Bone marrow (tissue), 2 donors: ENCODE measurements at places on chromosomes 6 and 20.

DNA sequence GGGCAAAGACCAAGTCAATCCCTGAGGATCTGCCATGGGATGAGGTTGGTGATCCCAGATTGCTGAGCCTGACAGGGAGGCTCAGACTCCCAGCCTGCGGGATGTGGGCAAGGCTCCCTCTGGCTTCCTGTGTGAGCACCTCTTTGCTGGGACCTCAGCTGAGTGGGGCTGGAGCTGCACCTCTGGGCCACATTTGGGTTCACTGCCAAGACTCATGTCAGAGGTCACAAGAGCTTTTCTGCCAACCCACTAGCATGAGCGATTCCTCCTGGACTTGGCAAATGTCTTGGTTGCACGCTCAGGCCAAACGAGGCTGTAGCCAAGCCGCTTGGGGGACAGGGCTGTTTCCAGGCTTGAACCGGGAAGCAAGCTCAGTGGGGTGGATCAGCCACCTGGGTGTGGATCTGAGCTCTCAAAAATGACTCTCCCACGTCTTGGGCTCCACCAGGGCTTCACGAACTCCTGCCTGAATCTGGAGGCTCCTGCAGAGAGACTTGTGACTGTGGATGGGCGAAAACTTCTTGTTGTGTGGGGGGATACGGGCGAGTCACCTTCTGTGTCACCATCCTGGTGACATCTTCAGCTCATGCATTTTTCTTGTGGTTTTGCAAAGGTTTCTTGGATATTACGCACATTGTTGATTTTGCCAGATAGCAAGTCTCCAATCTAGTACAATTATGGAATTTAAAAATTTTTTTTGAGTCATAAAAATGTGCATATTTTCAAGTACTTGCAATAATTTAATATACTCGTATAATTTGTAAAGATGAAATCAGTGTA, 359.5 kb downstream of the CDH4 start:
- DNase-seq = no peak

GRCh38 chr6:4449409-4449808, 314.0 kb upstream of the ECI2 start:
- DNase-seq = no peak

- no peak for DNase-seq
Measured at GRCh38 chr20:20519269-20519668, 151.4 kb downstream of the INSM1 start.

DNA sequence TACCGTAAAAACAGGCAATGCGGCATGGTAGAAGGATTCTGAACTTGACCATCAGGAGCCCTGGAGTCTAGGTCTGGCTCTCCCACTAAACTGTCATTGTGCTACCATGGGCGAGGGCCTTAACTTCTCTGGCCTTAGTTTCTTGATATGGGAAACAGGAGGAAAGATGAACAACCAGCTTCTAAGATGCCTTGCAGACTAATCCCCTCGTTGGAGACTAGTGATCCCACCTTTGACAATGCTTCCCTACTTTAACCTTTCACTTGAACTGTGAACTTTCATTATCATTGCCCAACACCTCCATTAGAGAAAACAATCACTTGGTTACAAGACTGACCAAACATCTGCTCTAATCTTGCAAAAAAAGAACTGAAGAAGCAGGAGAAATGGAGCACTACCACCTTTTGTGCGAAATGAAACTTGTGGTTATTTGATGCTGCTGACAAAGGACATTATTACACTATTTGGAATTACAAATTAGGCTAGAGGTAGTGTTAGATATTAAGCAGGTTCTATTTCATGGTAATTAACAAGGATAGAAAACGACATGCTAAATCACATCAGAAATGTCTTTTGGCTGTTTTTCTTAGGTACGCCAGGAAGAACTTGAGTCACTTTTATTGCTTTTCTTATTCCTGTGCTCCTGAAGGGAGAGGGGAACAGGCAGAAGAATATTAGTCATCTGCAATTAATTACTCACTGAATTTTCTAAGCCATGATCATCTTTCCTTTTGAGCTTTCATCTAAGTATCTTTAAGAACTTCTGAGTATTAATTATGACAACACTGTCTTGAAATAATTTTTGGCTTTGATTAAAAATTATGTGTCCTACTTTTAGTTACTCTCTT, 39.1 kb upstream of the ARHGAP18 start:
- DNase-seq = no peak

- DNase-seq = no peak
Measured at GRCh38 chr6:164128101-164128500, 713.6 kb downstream of the QKI start.

DNA sequence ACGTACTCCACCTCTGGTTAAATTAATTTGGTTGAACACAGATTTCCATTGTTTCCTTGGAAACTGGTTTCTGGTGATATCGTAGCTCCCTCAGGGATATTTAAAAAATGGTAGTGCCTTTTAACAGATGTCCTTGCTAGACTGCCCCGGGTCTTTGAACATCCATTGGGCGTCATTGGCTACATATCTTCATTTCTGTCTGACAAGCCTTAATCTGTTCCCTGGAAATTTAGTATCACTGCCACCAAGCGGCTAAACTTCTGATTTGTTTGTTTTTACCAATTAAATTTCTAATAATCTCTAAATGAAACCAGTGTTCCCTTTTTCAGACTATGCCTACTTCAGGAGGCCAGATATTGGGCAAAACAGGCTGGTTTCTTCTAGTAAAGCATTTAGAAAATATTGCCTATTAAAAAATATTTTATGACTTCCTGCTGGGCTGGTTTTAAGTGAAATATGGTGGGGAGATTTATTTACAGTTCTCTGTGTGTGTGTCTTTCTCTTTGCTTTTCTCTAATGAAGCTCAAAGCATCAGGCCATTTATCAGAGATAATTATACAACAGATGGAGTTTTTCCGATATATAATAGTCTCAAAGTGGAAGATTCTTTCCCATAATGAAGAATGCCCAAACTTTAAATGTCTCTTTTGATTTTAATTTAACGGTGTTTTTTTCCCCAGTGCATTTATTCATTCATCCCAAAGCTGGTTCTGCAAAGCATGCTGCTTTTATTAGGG, 249.5 kb downstream of the ZFAND3 start:
- no peak for DNase-seq

DNA sequence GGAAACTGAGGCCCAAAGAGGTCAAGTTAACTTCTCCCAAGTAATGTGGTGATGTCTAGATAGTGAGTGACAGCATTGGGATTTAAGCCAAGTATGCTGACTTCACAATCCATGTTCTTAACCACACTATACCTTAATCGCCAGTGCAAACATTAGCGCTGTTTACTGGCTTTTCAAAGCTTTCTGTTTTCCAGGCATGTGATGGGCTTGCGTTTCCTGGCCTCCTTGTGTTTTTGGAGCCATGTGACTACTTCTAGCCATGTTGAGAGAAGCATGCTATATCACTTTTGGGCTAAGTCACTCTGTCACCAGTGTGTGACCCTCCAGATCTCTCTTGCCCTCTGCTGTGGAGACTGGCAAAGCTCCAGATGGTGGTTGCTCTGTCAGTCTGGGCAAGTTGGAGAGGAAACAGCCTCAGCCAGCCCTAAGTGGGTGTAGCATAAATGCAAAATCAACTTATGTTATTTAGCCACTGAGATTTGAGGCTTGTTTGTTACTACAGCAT, 76.9 kb downstream of the ANKRD6 start:
- DNase-seq = no peak
